ENCODE measurements at places on chromosomes 3 and 15.

DNA sequence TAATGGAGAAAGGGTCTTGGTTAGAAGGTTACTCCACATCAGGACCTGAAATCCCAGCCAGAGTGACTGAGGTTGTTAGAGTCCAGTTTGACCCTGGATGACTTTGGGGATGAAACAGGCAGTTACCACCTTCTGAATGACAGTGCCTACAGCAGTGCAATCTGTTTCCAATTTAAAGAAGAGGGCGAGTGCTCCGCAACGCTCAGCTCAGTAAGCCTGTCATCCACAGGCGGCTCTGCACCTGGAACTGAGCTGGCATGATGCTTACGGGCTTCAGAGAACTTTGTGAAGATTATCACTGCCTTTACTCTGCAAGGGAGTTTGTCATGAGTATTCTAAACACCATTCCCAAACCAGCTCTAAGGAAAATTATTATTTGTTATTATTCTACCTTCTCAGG is 127.7 kb upstream of the SLC24A5 start:
- H3K27ac ChIP-seq: no peak overlapping the region
- no peak overlapping the region for H3K4me3 ChIP-seq

GRCh38 chr3:17075907-17076306 is 191.2 kb downstream of the PLCL2 start:
- H3K27ac ChIP-seq: no peak overlapping the region
- DNase-seq: no peak
- no peaks in the 10 kb centered on the region for H3K36me3 ChIP-seq
- no peaks in the 10 kb centered on the region for H3K4me1 ChIP-seq
- H3K27me3 ChIP-seq: no peaks in the 10 kb centered on the region

DNA sequence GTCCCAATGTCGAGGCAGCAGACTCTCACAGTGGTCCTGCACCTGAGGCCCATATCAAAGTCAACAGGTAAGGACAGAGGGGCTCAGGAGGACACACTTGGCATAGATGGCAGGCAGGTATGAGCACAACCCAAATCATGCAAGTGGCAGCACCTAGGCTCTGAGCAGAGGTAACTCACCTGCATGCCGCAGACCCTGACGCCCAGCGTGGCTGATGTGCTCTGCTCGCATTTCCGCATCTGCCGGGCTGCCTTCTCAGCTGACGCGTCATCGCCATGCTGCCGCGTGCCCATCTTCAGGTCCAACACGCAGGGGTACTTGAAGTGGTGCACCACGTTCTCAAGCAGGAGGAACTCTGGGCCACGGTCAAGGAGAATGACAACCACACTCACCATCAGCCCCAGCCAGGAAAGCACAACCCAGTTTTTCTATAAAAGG is 4.2 kb upstream of the GMPPB start:
- no peak for DNase-seq
- H3K4me3 ChIP-seq: no peak overlapping the region
- H3K27me3 ChIP-seq: no peaks in the 10 kb centered on the region
- peaks cover 16% of the 10 kb centered on the region for H3K36me3 ChIP-seq
- peaks cover 5% of the 10 kb centered on the region for H3K4me1 ChIP-seq

GRCh38 chr3:42277676-42278075 is 11.7 kb upstream of the CCK start:
- H3K4me1 ChIP-seq: no peaks in the 10 kb centered on the region
- H3K27ac ChIP-seq: no peak overlapping the region
- peaks cover 10% of the 10 kb centered on the region for H3K27me3 ChIP-seq
- H3K4me3 ChIP-seq: no peak overlapping the region
- no peak for DNase-seq

DNA sequence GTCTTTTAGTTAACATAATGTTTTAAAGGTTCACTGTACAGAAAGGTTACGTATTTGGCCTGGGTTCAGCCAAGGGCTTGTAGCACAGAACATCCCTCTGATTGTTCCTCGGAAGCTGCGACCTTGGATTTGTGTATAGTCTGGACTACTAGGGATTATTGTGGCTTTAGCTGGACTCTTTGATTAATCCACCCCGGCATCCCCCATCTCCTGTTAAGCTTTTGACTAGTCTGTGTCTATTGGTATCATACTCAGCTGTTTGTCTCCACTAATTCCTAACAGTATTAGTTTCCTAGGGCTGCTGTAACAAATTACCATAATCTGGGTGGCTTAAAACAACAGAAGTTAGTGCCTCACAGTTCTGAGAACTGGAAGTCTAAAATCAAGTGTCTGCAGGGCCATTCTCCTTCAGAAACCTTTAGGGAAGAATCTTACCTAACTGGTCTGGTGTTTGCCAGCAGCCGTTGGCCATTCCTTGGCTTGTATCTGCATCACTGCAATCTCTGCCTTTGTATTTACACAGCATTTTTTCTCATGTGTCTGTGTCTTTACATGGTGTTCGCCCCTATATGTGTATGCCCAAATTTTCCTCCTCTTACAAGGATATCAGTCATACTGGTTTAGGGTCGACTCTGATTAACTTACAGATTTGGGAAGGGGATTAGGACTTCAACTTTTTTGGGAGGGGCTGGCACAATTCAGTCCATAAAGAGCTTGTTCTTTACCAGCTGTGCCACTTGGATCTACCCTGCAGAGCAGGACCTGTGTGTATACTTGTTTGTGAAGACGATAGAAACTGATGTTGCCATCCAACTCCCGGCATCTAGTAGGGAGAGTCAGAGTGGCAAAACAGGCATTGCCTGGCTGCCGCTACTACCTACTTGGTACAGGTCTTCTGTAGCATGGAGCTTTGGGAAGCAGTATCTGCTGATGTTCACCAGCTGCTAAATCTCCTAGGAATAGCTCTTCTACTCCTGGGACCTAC is 117.8 kb downstream of the UBE2E2 start:
- DNase-seq: no peak
- no peaks in the 10 kb centered on the region for H3K27me3 ChIP-seq

- H3K27ac ChIP-seq: no peak overlapping the region
- no peaks in the 10 kb centered on the region for H3K36me3 ChIP-seq
- H3K27me3 ChIP-seq: no peaks in the 10 kb centered on the region
- H3K4me1 ChIP-seq: peaks cover 11% of the 10 kb centered on the region
- no peak overlapping the region for H3K4me3 ChIP-seq
- no peak for DNase-seq
These were observed 3.1 kb upstream of the ABTB1 start for GRCh38 chr3:127669541-127670228.

- H3K4me1 ChIP-seq: peaks cover 13% of the 10 kb centered on the region
- H3K4me3 ChIP-seq: peak overlapping the region; percentile 81
- peak overlapping the region; percentile 99 for H3K27ac ChIP-seq
These were observed 396 bp downstream of the INO80 start for GRCh38 chr15:41115652-41116115.

DNA sequence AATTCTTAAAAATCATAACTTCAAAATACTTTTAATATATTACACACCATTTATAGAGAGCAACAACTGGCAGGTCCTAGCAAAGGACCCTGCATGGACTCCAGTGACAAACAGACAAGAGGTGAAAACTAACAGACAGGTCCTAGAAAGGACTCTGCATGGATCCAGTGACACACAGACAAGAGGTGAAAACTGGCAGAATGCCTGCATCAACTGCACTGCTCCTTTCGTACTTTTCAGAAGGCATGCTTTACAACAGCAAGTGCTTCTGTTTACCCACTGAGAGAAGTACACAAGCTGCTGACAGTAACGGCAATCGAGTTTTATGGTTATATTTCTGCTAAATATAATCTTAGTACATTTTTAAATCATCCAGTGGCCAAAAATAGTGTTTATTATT is 24.3 kb upstream of the GP5 start:
- no peak overlapping the region for H3K27ac ChIP-seq
- DNase-seq: no peak
- peaks cover 19% of the 10 kb centered on the region for H3K36me3 ChIP-seq
- H3K4me3 ChIP-seq: no peak overlapping the region

GRCh38 chr3:111368056-111368455 is 173.9 kb upstream of the CD96 start:
- no peaks in the 10 kb centered on the region for H3K27me3 ChIP-seq
- H3K4me3 ChIP-seq: no peak overlapping the region
- H3K4me1 ChIP-seq: no peaks in the 10 kb centered on the region
- H3K27ac ChIP-seq: no peak overlapping the region
- DNase-seq: no peak

- no peaks in the 10 kb centered on the region for H3K27me3 ChIP-seq
- no peak overlapping the region for H3K27ac ChIP-seq
- H3K4me1 ChIP-seq: no peaks in the 10 kb centered on the region
These were observed 23.5 kb downstream of the PLCL2 start for GRCh38 chr3:16908016-16908807.

DNA sequence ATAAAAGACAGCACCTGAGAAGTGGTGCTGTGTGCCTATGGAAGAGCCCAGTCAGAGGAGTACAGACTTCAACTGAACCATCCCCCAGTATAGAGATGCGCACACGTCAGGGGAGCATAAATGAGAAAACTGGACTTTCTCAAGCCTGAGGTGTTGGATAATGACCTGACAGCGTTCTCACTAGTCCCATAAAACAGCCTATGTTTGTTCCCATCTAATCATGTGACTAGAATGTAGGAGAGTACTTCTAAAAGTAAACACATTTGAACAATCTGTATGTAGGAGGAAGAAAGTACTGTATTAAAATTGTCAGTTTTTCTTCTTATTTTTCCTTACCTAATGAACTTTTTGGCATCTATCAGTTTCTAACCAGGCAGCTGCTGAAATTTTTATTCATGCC is 498.9 kb downstream of the CNTN4 start:
- no peaks in the 10 kb centered on the region for H3K4me1 ChIP-seq
- no peaks in the 10 kb centered on the region for H3K27me3 ChIP-seq
- no peak overlapping the region for H3K27ac ChIP-seq
- H3K4me3 ChIP-seq: no peak overlapping the region

DNA sequence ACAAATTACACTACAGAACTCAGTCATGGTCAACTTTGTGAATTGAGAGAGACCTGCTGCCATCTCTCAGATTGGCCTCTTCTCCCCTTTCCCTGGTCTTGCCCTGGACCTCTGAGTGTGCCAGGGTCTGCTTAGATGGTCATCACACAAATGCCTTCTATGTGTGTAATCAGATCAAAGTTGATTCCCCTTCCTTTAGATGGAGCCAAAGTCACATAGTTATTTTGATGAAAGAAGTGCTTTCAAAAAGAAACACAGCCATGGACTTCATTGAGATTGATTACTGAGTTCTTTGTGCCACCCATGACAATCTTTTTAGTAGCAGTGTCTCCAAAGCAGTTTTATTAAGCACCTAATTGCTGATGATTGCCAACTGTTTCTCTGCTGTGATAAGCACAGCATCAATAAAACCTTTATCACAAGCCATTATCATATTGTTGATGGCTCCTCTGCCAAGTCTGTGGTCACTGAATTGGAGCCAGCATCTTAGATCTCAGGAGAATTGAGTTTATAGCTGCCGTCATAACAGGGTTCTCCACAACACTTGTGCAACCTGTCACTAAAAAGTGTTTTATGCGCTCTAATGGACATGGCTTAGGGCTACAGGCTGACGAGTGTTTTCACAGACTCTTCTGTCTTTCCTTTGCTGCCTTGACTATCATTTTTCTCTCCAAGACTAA is 149.7 kb upstream of the NUDT16 start:
- H3K4me1 ChIP-seq: no peaks in the 10 kb centered on the region
- no peak overlapping the region for H3K4me3 ChIP-seq
- H3K36me3 ChIP-seq: no peaks in the 10 kb centered on the region
- H3K27ac ChIP-seq: no peak overlapping the region
- DNase-seq: no peak

DNA sequence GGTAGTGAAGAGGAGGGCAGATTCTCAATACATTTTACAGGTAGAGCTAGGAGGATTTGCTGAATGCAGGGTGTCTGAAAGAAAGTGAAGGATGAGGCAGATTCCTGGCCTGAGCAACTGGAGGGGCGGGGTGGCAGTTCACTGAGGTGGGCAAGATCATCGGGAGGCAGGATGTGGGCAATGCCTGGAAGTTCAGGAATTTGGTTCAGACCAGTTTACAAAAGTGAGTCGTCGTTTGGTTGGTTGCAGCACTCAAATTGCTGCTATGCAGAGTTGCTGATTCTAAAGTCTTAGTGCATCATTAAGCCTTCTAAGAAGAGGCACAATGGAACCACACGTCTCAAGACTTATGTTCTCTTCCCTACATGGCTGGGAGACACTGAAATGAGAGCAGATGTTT is 134.0 kb downstream of the MFSD1 start:
- H3K4me3 ChIP-seq: no peak overlapping the region
- no peaks in the 10 kb centered on the region for H3K36me3 ChIP-seq
- DNase-seq: no peak

DNA sequence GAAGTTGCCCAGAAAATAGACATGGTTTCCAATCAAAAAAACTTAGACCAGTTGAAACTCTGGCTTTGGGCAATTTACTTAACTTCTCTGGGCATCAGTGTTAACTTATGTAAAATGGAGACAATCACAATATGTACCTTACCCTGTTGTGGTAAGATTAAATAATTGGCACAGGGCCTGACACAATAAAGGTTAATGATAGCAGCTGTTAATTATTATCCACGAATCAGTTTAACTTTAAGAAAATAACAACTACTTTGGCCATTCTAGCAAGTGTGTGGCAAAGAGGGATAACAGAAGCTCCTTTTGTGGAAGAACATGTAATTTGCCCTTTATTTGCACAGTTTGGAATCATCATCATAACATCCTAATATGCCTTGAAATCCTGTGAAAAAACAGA is 787.6 kb downstream of the FHIT start:
- H3K4me1 ChIP-seq: no peaks in the 10 kb centered on the region
- DNase-seq: no peak
- no peaks in the 10 kb centered on the region for H3K36me3 ChIP-seq

GRCh38 chr3:184639351-184639750 is 72.5 kb downstream of the MAGEF1 start:
- peaks cover 10% of the 10 kb centered on the region for H3K4me1 ChIP-seq
- no peak overlapping the region for H3K27ac ChIP-seq
- peaks cover 3% of the 10 kb centered on the region for H3K27me3 ChIP-seq
- H3K36me3 ChIP-seq: no peaks in the 10 kb centered on the region
- DNase-seq: no peak

- H3K27ac ChIP-seq: no peak overlapping the region
- no peak overlapping the region for H3K4me3 ChIP-seq
- no peaks in the 10 kb centered on the region for H3K27me3 ChIP-seq
- peaks cover 26% of the 10 kb centered on the region for H3K36me3 ChIP-seq
- no peak for DNase-seq
- H3K4me1 ChIP-seq: no peaks in the 10 kb centered on the region
These were observed 54.7 kb downstream of the CLEC3B start for GRCh38 chr3:45080824-45081223.

DNA sequence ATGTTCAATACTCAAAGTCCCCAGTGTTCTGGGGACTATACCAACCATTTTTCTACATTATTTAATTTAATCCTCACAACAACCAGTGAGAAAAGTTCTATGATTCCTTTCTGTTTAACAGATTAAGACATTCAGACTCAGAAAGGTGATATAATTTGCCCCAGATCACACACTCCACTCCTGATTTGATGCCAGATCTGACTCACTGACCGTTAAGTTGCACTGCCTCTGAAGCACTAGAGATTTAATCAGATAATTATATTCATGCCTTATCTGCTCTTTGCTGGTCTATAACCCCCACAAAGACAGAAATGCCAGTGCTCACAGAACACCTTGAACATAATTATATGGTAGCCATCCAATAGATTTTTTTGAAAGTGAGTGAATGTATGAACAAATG is 501.0 kb downstream of the IGSF11 start:
- DNase-seq: no peak
- H3K4me1 ChIP-seq: peaks cover 7% of the 10 kb centered on the region
- H3K36me3 ChIP-seq: no peaks in the 10 kb centered on the region
- no peak overlapping the region for H3K4me3 ChIP-seq
